ENCODE measurements at places on chromosomes 5 and 9. TPM values are rescaled to one million over a fixed set of nuclear protein-coding genes. Genes with fewer than 3 reads are reported as not detected.

ALDH1A1 gene
- total RNA-seq: 1.0 TPM

ACTBL2 gene
- total RNA-seq: 0.05 TPM

TNFSF15 gene
- 1.1 TPM for total RNA-seq

TRAF1 gene
- 0.25 TPM for total RNA-seq

PFN3 gene
- total RNA-seq: not detected

SPATA9 gene
- total RNA-seq: 1.8 TPM

LECT2 gene
- total RNA-seq: not detected

PIP5K1B gene
- total RNA-seq: 0.36 TPM
